Muscle of leg (tissue), 16 donors: ENCODE measurements at places on chromosomes 7 and 10. TPM values are rescaled to one million over a fixed set of nuclear protein-coding genes. Genes with fewer than 3 reads are reported as not detected.

MSMB gene
- not detected for total RNA-seq

ANK3 gene
- 69.6 TPM for total RNA-seq

MRC1 gene
- total RNA-seq = 13.4 TPM

MET gene
- 19.6 TPM for total RNA-seq

MOGAT3 gene
- not detected for total RNA-seq
